ENCODE measurements at places on chromosomes 1 and 21. TPM values are rescaled to one million over a fixed set of nuclear protein-coding genes. Genes with fewer than 3 reads are reported as not detected.

GRCh38 chr1:245484176-245484575 lies 329.4 kb downstream of the KIF26B start:
- no peaks in the 10 kb centered on the region for H3K36me3 ChIP-seq
- H3K27ac ChIP-seq = no peak overlapping the region
- H3K4me1 ChIP-seq = no peaks in the 10 kb centered on the region
- peaks cover 6% of the 10 kb centered on the region for H3K27me3 ChIP-seq
- no peak overlapping the region for H3K4me3 ChIP-seq

DNA sequence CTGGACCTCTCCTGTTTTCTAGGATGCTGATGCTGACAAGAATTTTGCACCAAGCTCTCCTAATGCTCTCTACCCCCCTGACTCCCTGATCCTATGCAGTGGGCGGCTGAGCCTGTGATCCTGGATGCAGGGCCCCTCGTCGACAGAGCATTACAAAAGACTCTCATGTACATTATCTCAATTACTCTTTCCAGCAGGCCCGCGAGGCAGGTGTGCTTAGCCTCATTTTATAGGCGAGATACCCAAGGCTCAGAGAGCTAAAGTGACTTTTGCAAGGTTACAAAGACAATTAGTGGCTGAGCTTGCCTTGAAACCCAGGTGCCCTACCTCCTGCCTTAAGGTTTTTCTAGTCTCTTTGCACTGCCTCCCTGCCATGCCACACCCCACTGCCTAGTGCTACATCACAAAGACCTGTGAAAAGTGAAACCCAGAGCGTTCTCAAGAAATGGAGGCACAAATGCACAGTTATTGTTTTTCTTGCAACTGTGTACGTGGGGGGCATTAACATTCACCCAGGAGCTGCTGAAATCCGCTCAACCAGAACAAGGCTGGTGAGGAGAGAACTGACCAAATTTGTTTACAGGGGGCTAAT lies 10.0 kb upstream of the C8A start:
- no peak for DNase-seq
- H3K27me3 ChIP-seq = no peaks in the 10 kb centered on the region
- H3K4me3 ChIP-seq = no peak overlapping the region
- no peak overlapping the region for H3K27ac ChIP-seq

The SYTL1 gene
- total RNA-seq = 169 TPM

- no peak overlapping the region for H3K27ac ChIP-seq
- no peak for DNase-seq
- no peaks in the 10 kb centered on the region for H3K27me3 ChIP-seq
- no peaks in the 10 kb centered on the region for H3K4me1 ChIP-seq
- H3K36me3 ChIP-seq = no peaks in the 10 kb centered on the region
These were observed 1571.3 kb upstream of the PRMT6 start for GRCh38 chr1:105485207-105485606.

DNA sequence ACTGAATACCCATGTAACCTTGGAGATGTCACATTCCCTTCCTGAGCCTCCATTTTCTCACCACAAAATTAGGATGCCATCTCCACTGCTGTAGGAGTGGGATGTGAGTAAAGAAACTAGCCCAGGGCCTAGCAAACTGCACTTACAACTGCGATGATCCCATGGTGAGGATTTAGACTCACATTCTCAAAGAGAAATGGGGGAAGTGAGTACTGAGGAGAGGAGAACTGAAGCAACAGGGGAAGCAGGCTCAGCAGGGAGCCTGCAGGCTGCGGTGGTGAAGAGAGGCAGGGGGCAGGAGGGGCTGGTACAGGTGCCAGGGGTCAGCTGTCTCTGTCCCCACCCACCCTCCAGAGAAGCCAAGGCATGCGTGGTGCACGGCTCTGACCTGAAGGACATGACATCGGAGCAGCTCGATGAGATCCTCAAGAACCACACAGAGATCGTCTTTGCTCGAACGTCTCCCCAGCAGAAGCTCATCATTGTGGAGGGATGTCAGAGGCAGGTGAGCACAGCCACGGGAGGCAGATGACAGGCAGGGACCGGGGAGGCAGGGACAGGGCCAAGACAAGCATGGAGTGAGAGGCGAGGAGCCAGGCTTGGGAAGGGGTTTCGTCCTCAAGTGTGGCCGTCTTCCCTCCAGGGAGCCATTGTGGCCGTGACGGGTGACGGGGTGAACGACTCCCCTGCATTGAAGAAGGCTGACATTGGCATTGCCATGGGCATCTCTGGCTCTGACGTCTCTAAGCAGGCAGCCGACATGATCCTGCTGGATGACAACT lies 16.4 kb upstream of the ATP1A4 start:
- no peaks in the 10 kb centered on the region for H3K4me1 ChIP-seq
- no peak for DNase-seq
- H3K27me3 ChIP-seq = no peaks in the 10 kb centered on the region
- H3K27ac ChIP-seq = no peak overlapping the region

DNA sequence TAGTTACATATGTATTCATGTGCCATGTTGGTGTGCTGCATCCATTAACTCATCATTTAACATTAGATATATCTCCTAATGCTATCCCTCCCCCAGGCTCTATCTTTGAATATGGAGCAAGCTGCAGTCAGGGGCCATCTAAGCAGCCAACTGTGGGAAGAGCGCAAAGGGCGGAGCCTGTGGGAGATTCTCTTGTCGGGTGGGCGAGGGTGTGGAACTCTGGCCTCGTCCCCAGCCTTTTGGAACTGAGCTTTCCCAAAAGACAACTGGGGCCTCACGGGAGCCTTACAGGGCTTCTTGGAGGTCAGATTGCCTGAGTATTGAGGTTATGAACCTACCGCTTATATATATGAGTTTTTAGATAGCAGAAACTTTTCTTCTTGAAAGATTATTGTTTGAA lies 117.2 kb downstream of the HHAT start:
- H3K4me1 ChIP-seq = peaks cover 2% of the 10 kb centered on the region
- no peaks in the 10 kb centered on the region for H3K36me3 ChIP-seq
- no peaks in the 10 kb centered on the region for H3K27me3 ChIP-seq
- no peak overlapping the region for H3K4me3 ChIP-seq

The CLCNKA gene
- not detected for total RNA-seq

The NCSTN gene
- 67.1 TPM for total RNA-seq

GRCh38 chr1:248757784-248758195 lies 2.2 kb upstream of the LYPD8 start:
- H3K4me3 ChIP-seq = no peak overlapping the region
- H3K36me3 ChIP-seq = no peaks in the 10 kb centered on the region
- no peak overlapping the region for H3K27ac ChIP-seq
- H3K4me1 ChIP-seq = no peaks in the 10 kb centered on the region
- DNase-seq = no peak
- H3K27me3 ChIP-seq = no peaks in the 10 kb centered on the region

DNA sequence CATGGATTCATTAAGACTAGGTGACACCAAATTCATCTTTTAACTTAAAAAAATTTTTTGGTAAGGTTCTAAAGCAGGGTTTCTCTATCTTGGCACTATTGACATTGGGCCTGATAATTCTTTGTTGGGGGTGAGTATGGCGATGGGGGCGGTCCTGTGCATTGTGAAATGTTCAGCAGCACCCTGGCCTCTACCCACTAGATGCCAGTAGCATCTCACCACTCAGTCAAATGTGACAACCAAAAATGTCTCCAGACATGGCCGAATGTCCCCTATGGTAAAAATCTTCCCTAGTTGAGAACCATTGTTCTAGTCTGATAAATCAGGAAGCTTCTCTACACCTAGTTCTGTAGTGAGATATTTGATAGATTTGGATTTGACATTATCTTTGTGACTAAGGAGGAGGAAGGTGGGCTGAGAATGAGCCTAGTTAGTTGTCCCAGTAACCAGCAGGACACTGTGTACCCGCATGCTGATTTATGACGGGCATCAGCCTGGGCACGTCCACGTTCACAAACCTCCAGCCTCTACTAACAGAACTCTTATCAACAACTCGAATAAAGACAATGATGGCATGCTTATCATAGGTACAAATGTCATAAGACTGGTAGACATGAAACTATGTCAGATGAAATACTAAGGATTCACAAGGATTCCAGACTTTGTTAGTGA lies 104.6 kb downstream of the KCND3 start:
- H3K27me3 ChIP-seq = peaks cover 4% of the 10 kb centered on the region
- H3K4me1 ChIP-seq = peaks cover 5% of the 10 kb centered on the region
- H3K36me3 ChIP-seq = no peaks in the 10 kb centered on the region
- H3K27ac ChIP-seq = no peak overlapping the region
- no peak overlapping the region for H3K4me3 ChIP-seq

The KRTAP13-1 gene
- not detected for total RNA-seq

- H3K4me3 ChIP-seq = no peak overlapping the region
- H3K27ac ChIP-seq = no peak overlapping the region
- DNase-seq = no peak
- H3K27me3 ChIP-seq = no peaks in the 10 kb centered on the region
- no peaks in the 10 kb centered on the region for H3K4me1 ChIP-seq
- H3K36me3 ChIP-seq = no peaks in the 10 kb centered on the region
These were observed 190.5 kb downstream of the PTPRU start for GRCh38 chr1:29426701-29427279.

DNA sequence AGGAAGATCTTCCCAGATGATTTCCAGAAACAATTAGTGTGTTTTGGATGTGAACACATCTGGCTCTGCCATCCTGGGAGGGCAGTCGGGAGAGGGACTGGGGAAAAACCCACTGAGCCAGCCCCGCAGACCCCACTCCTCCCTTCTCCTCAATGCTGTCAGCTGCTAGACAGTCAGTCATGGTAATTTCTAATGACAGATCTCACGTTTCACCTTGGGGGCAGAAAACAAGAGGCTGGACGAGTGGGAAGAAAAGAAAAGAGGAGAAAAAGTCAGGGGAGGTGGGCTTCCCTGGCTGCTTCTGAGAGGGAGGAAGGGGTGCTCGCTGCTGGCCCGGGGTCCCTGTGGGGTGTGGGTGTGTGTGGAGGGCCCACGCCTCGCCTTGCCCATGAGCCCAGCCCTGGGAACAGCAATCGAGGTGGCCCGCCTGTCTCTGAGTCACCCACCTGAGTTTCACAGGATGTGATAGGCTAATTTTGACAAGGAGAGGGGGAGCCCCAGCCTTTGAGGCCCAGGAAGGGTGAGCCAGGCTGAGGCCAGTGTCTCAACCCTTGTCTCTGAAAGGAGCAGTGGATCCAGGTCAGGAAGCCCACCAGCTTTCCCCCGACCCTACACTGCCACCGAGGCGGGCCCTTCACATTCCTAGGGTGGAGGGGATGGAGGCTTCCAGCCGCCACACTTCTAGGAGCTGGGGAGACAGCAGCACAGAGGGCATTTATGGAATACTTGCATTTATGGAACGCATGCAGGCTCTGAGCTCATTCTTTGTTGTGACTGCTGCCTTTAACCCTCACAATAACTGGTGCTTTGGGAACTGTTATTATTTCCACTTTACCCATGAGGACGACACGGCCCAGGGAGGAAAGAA lies 49.1 kb upstream of the IFNLR1 start:
- DNase-seq = no peak
- H3K4me1 ChIP-seq = no peaks in the 10 kb centered on the region
- peaks cover 20% of the 10 kb centered on the region for H3K27me3 ChIP-seq

The FBXO2 gene
- 5.3 TPM for total RNA-seq

The GIPC2 gene
- total RNA-seq = 0.15 TPM

The AHDC1 gene
- 25.8 TPM for total RNA-seq

The GCSAML gene
- 0.26 TPM for total RNA-seq

DNA sequence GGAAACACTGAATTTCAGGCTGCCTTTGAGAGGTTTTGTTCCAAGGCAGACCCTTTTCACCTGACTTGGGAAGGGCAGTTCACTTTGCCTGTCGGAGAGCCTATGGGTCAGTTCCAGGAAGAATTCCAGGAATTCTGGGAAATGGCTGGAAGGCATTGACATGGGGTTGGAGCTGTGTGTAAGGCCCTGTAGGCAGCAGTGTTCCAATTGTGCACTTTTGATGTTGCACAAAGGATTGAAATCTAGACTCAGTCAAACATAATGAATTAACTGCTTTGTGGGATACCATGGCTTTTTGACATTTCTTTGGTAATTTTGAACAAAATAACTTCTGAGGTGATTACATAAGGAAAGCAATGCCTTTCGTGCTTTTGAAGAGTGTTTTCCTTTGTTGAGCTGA lies 184.6 kb downstream of the SDCCAG8 start:
- DNase-seq = no peak
- H3K4me1 ChIP-seq = no peaks in the 10 kb centered on the region
- H3K27me3 ChIP-seq = no peaks in the 10 kb centered on the region
- H3K4me3 ChIP-seq = no peak overlapping the region
- H3K36me3 ChIP-seq = no peaks in the 10 kb centered on the region

The TRPM2 gene
- total RNA-seq = 8.6 TPM

DNA sequence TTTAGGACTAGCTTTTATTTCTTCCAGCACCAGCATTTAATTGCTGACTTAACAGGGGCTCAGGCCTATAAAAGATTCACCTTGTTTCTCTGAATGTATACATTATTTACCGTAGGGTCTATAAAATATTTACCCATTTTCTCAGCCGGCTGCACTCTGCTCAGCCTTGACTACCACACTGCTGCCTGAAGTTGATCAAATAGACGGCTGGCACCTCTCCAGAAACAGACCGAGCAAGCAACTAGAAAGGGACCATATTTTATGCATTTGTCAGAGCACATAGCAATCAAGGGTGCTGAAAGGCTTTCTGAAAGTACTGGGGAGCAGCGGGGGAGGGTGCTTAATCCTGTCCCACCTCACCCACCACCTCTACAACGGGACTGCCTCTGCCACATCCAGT lies 64.7 kb upstream of the FGGY start:
- no peaks in the 10 kb centered on the region for H3K4me1 ChIP-seq
- H3K27ac ChIP-seq = no peak overlapping the region
- H3K27me3 ChIP-seq = no peaks in the 10 kb centered on the region
- H3K4me3 ChIP-seq = no peak overlapping the region

The GNG4 gene
- 0.29 TPM for total RNA-seq

The PHC2 gene
- total RNA-seq = 29.7 TPM

The BSND gene
- total RNA-seq = not detected

DNA sequence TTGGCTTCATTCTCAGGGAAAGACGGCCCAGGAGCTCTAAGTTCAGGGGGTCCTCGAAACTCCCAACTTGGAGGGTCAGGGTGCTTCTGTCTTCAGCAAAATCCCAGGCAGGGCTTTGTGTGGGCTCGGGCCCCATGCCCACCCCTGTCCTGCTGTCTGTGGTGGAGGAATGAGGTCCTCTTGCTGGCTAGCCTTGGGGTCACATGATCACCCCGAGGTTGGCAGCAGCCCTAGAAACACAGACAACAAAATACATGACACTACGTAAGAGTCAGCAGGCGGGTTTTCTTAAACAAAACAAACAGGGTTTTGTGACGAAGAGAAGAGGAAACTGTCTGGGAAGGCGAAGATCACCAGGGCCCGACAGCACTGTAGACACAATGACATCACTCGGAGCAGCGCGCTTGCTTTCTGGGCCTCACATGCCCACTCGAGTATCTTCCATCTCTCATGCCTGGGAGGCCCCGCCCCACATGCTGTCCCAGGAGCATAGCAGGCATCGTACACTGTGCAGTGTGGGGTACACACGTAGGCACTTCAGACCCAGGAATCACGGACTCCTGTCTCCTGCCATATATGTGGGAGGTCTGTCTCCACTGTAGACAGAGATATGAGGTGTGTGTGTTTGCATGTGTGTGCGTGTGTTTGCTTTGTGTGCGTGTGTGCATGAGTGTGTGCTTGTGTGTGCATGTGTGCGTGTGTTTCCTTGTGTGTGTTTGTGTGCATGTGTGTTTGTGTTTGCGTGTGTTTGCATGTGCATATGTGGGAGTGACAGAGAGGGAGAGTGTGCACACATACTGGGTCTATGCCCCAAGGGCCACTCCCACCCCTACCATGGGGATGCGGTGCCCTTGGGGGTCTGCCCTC lies 94.7 kb downstream of the SIK1 start:
- no peak overlapping the region for H3K4me3 ChIP-seq
- no peaks in the 10 kb centered on the region for H3K4me1 ChIP-seq
- no peak for DNase-seq
- no peak overlapping the region for H3K27ac ChIP-seq
- no peaks in the 10 kb centered on the region for H3K36me3 ChIP-seq

GRCh38 chr1:118421868-118422350 lies 236.9 kb upstream of the SPAG17 start:
- no peaks in the 10 kb centered on the region for H3K4me1 ChIP-seq
- DNase-seq = no peak
- H3K4me3 ChIP-seq = no peak overlapping the region
- no peaks in the 10 kb centered on the region for H3K27me3 ChIP-seq
- no peaks in the 10 kb centered on the region for H3K36me3 ChIP-seq
- H3K27ac ChIP-seq = no peak overlapping the region

Data from T-cell (primary cell).